Stimulated activated CD8-positive, alpha-beta memory T cell treated with anti-CD3 and anti-CD28 coated beads, Interleukin-2, amount 100 ng/mL, for 1 hour (primary cell): ENCODE measurements at places on chromosomes 5 and 9.

DNA sequence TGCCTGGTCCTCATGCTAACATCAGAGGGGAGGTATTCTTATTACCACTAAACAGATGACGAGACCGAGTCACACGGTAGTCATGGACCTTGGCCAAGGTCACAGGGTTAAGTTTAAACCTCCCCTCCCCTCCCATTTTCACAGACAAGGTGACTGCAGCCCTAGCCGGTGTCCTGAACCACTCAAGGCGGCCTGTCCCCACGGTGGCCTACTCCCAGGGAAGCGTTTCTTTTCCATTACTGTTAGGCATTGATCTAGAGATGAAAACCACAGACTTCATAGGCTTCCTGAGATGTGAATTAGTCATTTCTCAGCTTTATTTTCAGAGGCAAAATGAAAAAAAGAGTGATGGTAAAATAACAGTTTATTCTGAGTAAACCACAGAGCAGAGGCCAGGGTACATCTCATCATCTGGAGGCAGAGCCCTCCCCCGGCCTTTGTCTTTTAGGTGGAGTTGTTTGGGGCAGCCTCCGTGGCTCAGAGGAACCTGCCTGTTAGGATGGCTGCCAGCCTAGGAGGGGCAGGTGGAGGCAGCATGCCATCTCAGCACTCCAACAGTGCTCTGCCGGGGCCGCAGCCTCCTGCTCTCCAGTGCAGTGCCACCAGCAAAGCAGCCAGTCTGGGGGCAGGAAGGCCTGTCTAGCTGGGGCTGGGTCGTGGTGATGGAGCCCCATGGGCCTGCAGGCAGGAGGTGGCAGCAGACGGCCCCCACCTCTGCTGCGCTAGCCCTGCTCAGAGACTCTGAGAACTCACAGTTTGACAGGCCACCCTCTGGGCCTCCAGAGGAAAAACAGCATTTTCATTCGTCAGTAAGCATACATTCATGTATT lies 71.2 kb downstream of the RAPGEF1 start:
- DNase-seq = peak; percentile 41

GRCh38 chr5:122498163-122498562 lies 186.1 kb downstream of the SNCAIP start:
- no peak for DNase-seq

GRCh38 chr5:89351222-89351621 lies 468.2 kb upstream of the MEF2C start:
- DNase-seq = no peak

- no peak for DNase-seq
These were observed 170.2 kb upstream of the NR3C1 start for GRCh38 chr5:143573568-143574170.

- no peak for DNase-seq
These were observed 282.0 kb upstream of the ACTBL2 start for GRCh38 chr5:57764479-57765089.

DNA sequence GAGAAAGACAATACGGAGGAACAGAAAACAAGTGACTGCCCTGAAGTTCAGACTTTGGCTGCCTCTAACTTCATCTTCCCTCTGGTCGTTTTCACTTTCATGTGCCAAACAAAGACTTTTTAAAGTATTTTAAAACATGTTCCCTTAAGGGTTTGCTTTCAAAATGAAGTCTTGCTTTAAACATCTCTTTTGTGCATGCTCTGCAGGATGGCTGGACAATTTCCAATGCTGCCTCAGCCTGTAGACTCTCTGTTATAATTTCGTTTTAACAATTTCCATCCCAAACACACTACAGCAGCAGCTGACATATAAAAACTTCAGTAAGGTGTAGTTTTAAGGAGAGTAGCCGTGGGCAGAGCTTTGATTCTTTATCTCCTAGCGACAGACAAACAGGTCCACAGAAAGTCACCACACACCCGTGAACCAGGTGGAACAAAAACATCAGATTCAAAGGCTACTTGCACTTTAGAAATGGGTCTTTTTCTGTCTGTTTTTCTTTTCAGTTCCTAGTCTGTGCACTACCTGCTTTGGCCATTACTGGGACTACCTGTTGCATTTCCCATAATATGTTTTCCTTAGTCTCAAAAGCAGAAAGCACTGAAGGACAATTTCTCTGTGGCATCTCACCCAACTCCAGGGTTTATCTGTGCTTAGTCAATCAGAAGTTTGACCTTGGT lies 308.9 kb downstream of the DTWD2 start:
- no peak for DNase-seq

DNA sequence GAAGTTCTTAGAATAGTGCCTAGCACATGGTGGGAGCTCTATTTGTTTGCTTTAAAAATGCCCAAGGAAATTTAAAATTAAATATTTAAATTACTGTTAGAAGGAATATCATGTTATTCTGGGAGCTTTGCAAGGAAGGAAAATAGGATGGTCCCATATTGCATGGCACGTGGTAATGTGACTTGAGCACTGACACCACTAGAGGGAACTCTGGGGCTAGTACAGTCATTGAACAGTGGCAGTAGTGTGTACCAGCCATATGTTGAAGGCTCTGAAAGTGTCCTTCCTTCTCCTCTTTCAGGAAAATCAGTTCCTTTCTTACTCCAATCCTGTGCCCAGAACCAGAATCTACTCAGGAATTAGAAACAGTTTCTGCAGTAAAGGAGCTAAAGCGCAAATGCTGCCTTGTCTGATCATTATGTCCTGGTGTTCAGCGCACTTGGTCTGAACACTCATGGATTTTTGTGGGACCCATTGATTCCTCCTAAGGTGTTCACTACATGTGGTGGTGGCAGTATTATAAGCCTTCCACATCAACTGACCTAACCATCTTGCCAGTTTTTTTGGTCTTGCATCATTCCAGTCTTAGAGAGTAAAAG lies 54.1 kb downstream of the GDA start:
- DNase-seq = no peak

- DNase-seq = no peak
These were observed 40.3 kb downstream of the ADAM19 start for GRCh38 chr5:157535042-157535865.

GRCh38 chr9:34454571-34455065 lies 3.8 kb downstream of the FAM219A start:
- DNase-seq = no peak

GRCh38 chr9:89695441-89695891 lies 90.7 kb downstream of the GADD45G start:
- no peak for DNase-seq

DNA sequence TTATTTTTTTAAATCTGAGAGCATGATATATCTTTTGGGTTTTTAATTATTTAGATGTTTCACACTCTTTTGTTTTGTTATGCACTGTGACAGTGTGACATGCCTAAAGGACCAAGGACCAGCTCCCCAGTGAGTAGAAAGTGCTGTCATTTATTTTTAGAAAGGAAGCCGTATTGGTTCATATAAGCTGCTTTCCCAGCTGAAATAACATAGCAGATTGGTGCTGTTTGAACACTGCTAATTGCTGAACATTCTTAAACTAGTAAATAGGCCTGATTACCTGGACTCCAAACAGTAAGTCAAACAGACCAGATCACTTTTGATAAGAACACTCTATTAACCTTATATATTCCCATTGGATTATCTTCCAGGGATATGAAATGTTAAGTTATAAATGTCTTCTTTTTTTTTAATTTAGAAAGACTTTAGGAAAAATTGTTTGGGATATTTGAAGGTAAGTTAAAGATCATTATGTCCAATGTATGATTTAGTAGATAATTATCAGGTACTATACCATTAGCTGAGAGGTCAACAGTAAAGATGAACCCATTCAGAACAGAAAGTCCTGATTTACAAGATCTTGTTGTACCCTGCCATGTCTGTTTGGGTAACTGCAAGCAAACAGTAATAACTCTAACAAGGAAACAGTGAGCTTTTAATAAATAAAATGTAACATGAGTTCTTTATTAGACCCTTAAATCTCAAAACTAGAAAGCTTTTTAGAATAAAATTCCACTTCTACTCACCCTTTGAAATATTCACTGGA lies 27.8 kb upstream of the ELL2 start:
- no peak for DNase-seq

- DNase-seq = no peak
These were observed 455.0 kb upstream of the ACTBL2 start for GRCh38 chr5:57937501-57938173.

- DNase-seq = no peak
These were observed 304.8 kb upstream of the TLE4 start for GRCh38 chr9:79266986-79267385.

- no peak for DNase-seq
These were observed 47.2 kb upstream of the RPL26L1 start for GRCh38 chr5:172911976-172912375.

DNA sequence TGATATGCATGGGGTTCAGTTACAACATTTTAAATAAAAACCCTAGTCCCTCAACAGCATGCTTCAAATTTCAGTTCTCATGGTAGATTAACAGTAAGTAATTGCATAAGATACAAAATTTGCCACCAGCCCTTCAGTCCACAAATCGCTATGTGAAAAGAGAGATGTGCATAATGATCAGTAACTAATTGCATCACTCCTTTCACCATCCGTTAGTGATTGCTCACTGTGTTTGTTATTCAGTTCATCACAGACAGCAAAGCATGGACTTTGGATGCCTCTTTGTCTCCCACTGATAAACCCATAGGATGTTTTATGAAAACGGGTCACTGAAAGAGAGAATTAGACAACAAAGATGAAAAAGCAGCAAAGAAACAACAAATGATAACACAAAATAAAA lies 103.2 kb downstream of the MCTP1 start:
- DNase-seq = no peak

DNA sequence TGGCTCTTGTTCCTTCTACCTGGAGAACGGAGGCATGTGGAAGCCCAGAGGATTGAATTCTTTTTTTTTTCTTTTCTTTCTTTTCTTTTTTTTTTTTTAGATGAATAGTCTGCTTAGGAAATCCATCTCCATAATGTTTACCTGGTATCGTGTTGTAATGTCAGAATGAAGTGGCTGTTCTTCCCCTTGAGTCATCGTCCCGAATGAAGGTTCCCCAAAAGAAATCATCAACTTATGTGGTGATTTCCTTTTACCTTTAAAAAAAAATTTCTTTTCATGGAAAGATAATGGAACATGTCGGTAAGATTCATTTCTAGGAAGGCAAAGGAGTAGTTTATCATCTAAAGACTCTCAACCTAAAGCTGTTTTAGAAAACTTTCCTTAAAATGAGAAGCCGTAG lies 59.7 kb downstream of the DOCK8 start:
- no peak for DNase-seq

- DNase-seq = no peak
These were observed at the start of gene EGFLAM for GRCh38 chr5:38258319-38259061. Gene EGFLAM, plus strand, starts transcription at chr5:38258559. Its CDS starts 196 bp downstream, at chr5:38258755.

GRCh38 chr9:121237916-121238315 lies 30.0 kb upstream of the GSN start:
- DNase-seq = no peak

DNA sequence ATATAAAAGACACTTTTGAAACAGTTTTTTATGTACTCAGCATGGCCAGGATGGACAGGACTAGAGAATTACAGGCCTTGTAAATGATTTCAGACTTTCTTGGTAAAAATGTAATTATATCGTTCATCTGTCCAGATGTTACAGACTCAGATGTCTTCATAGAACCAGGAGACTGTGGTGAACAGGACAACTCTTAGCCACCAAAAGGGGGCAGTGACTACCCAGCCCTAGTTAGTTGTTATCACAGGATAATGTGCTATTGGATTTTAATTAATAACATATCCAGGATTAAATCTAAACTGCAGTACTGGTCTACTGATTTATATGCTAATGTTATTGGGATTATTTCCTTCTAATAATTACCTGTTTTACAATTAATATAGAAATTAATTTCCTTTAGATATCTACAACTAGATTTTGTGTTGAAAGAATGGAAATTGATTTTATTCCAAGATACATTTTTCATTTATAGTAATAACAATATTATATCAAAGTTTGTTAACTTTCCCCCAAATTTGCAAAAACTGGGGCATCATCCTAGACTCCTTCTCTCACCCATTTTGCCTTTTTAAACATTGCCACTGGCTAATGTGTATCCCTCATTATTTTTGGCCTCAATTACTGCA lies 99.4 kb downstream of the MTREX start:
- DNase-seq = no peak

DNA sequence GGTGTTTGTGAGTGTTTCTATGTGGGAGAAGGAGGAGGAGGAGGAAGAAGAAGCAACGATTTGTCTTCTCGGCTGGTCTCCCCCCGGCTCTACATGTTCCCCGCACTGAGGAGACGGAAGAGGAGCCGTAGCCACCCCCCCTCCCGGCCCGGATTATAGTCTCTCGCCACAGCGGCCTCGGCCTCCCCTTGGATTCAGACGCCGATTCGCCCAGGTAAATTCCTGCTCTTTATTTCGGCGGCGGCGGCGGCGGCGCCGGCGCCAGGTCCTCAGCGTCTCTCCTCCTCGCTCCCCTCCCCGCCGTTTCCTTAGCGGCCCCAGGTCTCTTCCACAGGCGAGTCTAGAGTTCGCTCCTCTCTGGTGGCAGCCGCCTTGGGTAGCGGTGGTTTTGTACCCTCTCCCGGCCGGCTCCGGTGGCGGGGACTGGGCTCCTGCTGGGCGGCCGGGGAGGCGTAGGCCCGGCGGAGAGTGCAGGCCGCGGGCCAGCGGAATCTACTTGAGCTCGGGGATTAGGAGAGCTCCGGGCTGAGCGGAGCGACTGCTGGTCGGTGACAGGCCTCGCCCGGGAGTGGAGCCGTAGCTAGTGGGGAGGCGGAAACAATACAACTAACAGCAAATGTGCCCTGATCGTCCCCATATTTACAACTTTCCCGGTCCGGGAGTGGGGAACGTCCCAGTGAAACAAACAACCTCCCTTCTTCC lies 547 bp downstream of the NIPBL start:
- DNase-seq = peak; percentile 40

DNA sequence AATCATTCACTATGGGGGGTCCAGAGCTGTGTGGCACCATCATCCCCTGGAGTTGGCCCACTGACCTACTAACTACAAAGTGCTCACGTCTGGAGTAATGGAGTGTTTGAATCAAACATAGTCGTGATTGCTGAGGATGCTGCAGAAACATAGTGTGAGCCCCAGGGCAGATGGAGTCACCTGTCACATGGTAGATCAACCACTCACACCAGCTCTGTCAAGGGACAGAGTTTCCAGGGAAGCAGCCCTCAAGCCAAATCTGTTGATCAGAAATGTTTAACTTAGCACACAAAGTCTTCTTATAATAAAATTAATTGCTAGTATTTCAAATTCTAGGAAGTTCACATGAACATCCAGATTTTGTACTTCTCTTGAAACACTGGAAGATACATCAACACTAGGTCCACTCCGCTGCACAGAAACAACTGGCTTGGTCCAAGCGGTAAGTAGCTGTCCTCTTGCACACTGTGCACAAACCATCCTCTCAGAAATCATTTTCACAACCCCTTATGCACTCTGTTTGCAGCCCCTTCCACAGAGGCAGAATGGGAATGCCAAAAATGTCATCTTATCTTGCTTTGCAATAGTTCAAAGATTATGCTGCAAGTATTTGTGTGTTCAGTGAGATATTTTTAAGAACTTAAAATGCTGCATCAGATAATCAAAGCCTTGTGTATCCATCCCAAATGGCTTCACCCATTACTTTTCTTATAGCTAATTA lies 191.0 kb downstream of the EPB41L4A start:
- no peak for DNase-seq

GRCh38 chr9:75051285-75051684 lies 23.2 kb upstream of the CARNMT1 start:
- DNase-seq = no peak
